ENCODE measurements at places on chromosomes 2 and 18.

DNA sequence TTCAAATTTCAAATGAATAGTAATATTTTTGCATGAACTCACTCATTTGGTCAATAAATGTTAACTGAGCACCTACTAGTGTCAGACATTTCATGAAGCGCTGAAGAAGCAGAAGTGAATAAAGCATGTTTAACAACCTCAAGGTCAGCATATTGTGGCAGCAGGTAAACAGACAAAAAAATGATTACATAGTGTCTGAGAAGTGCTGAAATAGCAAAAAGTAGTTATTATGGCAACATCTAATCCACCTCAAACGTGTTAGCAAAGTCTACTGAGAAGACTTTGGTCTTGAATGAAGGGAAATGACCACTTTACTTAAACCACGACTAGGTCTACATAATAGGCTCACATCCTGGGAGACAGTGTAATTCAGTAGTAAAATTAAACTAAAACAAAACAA, 452.2 kb upstream of the LRATD1 start:
- DNase-seq: no peak

DNA sequence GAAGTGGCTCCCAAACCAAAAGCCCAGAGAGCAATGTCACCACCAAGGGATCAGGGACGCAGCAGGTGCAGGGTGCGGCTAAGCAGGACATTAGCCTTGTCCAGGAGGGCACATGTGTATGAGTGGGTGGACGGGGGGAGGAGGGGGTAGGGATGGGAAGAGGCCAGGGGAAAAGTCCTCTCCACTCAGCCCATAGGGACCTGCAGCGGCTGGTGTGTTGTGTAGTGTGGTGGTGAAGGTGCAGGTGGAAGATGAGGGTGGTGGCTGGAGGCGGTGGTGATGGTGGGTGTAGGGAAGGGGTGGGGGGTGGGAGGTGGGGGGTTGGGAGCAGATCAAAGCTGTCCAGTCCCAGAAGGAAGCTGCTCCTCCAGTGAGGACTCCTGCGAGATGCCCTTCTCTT, 3.7 kb downstream of the C2orf81 start:
- DNase-seq: no peak

DNA sequence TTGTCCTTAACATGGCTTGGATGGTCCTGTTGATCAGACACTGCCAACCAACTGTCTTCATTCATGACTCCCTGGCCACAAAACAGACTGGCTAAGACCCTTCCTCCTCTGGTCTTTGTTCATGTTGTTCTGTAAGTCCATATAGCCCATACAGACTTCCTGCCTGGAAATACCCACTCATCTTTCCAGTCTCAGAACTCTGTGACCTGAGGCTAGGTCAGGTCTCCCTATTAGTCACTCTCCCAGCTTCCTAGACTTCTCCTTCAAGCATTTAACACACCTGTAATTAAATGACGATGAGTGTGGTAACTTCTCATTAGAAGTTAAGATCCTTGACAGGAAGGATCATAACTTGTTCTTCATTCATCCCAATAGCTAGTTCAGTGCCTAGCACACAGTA, 56.3 kb downstream of the CCDC93 start:
- no peak for DNase-seq

DNA sequence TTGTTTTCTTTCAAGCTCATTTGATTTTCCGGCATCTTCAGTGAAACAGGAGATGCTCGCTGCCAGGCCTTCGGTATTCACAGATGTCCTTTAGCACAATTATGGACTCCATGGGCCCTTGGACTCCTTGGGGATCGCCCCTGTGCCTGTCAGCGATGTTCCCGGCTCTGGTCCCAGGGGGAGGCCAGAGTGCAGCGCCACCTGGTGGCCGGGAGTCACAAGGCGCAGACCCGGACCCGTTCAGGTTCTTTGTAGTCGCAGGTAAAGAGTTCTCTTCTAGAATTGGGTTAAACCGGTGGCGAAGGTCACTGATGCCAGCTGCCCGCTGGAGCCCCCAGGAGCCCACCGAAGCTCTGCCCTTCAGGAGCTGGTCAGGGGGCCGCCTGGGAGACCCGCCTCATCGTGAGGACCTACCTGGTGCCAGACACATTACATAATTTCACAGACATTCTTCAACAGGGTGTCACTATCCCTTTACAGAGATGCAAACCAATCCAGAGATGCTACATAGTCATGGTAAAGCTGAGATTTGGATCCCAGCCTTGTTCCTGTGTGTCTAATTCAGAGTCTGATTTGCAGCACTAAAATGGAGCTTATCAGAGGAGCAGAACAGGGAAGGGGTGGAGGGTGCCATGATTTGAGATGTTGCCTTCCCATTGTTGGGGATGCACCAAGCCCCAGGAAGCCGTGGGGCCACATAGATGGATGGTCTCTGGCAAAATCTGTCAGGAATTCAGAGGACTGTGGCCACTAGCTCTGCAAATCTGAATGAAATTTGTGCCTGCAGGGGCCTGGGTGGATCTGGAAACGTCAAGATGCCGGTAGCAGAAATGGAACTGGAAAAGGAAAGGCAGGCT, 6.0 kb upstream of the INPP5D start:
- DNase-seq: peak; percentile 72

DNA sequence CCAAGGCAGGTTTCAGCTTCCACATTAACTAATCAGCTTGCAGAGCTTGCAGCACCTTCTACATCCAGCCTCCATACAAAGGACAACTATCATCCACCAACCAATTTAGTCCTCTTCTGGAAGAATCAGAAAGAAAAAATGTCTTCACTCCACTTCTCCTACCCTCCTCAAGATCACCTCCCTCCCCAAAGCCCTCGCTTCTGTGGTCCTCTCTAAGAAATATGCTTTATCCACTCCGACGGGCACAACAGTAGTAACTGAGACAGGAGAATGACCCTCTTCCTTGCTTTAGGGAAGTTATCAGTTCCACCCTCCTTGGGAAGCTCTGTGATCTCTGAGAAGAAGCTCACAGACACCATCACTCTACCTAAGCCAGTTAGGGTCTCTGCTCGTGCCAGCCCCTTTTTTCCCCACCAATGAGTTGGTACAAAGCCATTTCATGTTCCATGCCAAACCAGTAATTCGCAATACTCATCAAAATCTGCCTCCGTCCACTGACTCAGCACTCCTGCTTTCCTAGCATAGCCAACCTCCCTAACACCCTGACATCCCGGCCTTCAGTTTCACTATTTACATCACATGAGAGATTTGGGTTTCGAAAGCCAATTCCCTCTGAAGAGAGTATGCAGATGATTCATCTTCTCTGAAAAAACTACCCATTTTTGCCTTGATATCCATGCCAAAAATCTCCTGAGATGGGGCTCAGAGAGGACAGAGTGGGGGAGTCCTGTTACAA, 114.1 kb upstream of the PKDCC start:
- peak; percentile 59 for DNase-seq

DNA sequence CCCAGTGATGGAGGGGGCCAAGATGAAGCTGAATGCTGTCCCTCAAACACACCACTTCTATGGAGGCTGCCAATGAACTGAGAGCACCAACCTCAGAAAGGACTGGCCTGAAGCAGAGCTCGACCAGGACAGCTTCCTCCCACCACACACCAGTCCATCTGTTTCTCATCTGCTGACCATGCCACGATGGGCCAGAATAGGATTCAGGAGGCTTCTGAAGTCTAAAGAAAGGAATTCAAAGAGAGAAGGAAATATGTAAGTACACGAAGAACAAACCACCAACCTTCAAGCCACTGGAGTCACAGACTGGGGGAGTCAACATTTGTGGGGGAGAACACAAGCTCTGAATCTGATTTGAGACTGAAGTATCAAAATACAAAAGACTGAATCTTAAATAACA, 157.6 kb upstream of the CCDC68 start:
- DNase-seq: no peak

GRCh38 chr18:79315596-79315995, 80.1 kb upstream of the NFATC1 start:
- DNase-seq: no peak

DNA sequence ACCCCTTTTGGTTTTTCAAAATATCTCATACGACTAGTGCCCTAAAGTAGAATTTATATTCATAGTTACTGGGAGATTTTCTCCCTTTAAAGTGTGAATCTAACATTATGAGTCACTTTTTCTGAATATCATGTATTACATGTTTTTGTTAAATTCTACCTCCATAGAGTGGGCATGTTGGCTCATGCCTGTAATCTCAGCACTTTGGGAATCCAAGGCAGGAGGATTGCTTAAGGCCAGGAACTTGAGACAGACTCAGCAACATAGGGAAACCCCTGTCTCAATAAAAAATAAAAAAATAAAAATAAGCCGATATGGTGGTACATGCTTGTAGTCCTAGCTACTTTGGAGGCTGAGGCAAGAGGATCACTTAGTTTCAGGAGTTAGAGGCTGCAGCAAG, 45.3 kb upstream of the UNC80 start:
- DNase-seq: no peak

- peak; percentile 21 for DNase-seq
These were observed 1.2 kb downstream of the TLX2 start for GRCh38 chr2:74515271-74515980.

DNA sequence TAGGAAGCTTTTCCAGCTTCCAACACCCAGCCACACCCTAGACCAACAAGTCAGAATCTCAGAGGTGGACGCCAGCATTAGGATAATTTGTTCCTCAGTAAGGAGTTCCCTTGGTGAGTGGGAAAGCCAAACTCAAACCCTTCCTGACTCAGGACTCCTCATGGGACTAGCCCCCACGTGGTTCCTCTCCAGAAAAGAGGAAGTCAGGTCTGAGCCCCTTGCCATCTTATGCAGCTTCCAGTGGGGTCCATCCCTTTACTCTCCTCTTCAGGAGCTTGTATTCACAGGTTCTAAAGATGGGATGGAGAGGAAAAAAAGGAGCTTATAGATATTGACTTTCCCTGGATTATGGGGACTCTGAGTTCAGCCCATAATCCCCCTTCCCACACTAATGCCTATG, 14.8 kb upstream of the NOTO start:
- no peak for DNase-seq

DNA sequence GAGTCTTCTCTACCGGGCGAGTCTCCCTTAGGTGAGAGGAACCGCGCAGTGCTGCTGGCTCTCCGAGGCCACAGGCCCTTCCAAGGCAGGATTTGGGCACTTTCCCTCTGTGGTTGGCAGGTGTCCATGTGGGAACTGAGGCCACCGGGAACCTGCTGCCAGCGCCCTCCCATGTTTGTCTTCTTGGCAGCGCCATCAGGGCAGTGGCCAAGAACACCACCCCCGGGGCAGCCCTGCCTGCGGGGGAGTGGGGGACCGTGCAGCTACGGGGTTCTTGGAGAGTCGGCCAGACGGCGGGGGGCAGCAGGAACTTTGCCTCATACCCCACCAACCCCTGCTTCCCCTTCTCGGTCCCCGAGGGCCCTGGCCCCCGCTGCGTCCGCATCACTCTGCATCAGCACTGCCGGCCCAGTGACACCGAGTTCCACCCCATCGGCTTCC, 10.0 kb downstream of the CAPN10 start:
- no peak for DNase-seq
